ENCODE measurements at places on chromosomes 3 and 15.

GRCh38 chr3:118810499-118811035 lies 224.1 kb downstream of the IGSF11 start:
- DNase-seq, result no peak

- DNase-seq, result no peak
Observed at GRCh38 chr3:139602003-139602402, 62.5 kb upstream of the RBP1 start.

- no peak for DNase-seq
Observed at GRCh38 chr15:47432826-47433225, 284.5 kb upstream of the SEMA6D start.

- DNase-seq, result no peak
Observed at GRCh38 chr3:14379843-14380242, 22.6 kb upstream of the SLC6A6 start.

GRCh38 chr3:83946049-83946448 lies 1012.7 kb upstream of the CADM2 start:
- no peak for DNase-seq

DNA sequence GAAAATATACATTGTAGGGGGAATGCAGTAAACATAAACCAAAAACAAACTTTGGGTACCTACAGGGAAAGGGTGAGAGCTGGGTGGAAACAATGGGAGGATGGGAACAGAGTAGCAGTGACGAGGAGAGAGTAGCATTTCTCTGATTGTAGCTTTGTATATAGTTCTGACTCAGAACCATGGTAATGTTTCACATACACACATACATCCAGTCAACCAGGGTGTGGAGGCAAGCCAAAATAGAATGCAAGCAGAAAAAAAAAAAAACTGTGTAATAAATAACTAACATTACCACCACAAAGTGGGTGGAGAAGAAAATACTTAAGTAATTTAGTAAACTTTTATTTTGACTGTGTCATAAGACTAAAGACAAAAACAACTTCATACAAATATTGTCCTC lies 27.2 kb downstream of the BCL2A1 start:
- no peak for DNase-seq

DNA sequence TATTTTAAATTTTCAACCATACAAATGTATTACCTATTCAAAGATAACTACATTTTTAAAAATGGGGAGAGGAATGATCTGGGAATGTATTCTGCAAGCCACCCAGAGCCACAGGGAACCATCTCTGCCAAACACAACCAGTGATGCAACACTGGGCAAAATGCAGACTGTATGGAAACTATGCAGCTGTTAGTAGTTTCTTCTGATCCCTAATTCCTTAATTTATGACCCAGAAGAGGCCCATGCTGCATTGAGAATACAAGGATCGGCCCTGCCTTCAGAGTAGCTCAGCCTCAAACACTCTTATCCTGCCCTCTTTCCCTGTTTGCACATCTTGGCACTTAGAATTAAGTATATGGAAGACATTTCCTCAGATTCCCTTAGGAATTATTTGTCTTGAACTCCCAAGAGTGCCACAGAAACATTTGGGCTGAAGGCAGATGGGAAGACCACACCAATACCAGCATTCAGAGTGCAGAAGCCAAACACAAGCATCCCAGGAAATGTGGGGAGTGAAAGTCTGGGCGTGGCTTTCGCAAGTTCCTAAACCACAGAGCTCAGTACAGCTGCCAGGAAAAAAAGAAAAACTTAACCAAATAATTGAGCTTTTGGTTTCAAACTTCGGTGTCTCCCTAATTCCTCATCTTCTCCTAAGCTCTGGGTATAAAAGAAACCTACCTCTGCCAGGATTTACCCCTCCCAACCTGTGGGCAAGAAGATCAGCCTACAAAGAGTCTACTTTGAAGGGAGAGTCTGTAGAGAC lies 5.3 kb downstream of the SNUPN start:
- no peak for DNase-seq

- peak; percentile 14 for DNase-seq
Observed at GRCh38 chr15:67685008-67685599, 140.2 kb upstream of the SKOR1 start.

DNA sequence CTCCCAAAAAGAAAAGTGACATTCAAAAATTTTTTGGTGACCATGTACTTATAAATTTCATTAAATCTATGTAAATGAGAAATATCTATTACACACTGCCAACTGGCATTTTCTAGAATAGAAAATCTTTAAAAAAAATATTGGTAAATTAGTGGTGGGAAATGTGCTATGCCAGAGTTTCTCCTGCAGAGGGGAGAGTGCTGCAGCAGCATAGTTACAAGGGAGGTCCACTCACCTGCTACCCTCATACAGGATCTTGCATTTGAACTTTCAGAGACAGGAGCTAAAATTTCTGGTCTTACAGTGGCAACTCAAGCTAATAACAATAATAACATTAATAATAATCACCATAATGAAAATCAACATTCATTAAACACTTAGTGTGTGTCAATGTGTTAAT lies 459.6 kb downstream of the NSUN3 start:
- DNase-seq, result no peak

DNA sequence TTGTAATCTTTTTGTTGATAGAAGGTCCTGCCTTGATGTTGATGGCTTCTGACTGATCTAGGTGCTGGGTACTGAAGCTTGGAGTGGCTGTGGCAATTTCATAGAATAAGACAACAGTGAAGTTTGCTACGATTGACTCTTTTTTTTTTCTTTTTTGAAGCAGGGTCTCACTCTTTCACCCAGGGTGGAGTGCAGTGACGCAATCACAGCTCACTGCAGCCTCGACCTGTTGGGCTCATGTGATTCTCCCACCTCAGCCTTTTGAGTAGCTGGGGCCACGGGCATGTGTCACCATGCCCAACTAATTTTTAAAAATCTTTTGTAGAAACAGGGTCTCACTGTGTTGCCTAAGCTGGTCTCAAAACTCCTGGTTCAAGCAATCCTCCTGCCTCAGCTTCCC lies 14.2 kb downstream of the ARID3B start:
- DNase-seq, result no peak

GRCh38 chr3:166446291-166446690 lies 609.1 kb upstream of the BCHE start:
- no peak for DNase-seq

- no peak for DNase-seq
Observed at GRCh38 chr3:126416943-126417342, 22.2 kb downstream of the CFAP100 start.

GRCh38 chr3:167163580-167163979 lies 216.5 kb downstream of the ZBBX start:
- DNase-seq, result no peak

DNA sequence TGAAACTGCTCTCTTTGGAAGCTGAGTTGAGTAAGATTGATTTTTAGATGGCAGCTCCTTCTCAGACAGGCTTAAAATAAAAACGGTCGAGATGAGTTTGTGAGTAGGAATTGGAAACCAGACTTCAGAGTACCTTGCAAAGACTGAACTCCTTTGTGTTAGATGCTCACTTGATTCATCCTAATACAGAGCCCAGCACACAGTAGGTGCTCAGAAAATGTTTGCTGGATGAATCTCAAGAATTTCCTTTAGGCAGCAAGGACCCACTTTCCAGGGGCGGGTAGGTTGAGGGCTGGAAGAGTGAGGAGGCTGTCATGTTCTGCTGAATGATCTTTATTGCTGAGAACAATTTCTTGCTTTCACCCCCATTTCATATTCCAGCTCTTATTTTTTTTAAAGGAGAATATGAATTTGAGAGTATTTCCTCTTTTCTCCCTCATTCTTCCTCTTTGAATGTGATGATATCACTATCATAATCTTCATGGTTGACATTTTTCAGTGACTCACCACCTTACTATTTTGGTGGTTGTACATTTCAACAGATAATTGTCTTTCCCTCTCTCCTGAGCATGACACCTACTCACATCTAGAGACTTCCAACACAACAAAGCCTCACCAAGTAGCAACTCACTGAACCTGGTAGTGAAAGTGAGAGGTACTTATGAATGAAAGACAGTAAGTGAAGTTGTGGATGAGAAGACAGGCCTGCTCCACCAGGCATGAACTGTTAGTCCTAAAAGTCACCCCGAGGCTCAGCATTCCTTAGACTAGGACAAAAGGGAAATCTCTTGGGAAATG lies 113.3 kb downstream of the PDCD6IP start:
- DNase-seq, result no peak

- DNase-seq, result no peak
Observed at GRCh38 chr3:136353461-136353860, 103.3 kb downstream of the PCCB start.

DNA sequence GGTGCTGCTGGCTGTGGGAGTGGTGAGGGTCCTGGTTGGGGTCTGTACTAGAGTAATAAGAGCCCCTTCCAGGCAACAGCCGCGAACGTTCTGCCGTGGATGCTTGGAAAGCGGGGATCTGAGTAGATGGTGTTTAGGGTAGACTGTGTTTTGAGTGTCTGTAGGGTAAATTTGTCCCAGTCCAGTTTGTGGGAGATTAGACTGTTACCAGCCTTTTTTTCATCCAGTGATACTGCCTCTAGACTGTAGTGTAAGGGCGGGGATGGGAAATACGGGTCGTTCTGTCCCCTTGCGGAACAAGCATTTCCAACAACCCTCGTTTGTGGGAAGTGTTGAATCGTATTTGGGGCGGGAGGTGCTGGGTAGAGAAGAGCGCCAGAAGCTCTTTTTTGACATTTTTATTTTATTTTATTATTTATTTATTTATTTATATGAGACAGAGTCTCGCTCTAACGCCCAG lies 424 bp downstream of the HAUS2 start:
- peak; percentile 14 for DNase-seq

- DNase-seq, result no peak
Observed at GRCh38 chr3:101284757-101285156, 35.6 kb downstream of the IMPG2 start.

DNA sequence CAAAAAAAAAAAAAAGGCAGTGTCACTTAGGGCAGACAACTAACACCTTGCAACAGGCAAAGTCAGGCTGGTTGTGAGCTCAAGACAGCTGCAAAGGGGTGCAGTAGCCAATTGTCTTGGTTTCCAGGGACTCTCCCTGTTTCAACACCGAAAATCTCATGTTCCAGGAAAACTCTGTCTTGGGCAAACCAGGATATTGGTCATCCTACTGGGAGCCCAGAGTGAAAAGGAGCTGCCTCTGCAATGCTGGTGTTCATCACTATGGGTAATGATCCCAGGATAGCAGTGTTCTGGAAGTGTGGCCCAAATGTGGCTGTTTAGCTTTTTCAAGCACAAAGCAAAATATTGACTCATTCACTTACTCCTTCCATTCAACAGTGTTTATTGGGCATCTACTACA lies 82.6 kb downstream of the ARHGAP31 start:
- DNase-seq, result no peak

DNA sequence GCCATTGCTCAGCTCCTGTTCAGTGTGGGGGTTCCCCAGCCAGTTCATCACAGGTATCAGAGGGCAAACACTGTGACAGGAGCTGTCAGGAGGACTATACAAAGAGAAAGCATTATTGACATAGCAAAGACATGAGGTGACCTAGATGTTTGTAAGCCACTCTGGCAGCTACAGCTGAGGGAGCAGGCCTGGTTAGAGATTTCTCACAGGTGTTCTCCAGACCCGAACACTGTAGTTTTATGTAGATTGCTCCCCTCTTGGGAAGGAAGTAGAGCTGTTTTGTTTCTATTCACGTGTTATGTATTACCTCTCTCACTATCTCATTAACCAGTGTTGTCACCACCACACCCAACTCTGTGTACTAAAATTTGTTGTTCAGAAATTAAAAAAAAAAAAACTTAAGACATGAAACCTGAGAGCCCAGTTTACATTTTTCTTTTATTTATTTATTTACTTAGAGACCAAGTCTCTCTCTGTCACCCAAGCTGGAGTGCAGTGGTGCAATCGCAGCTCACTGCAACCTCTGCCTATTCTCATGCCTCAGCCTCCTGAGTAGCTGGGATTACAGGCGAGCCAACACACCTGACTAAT lies 123.7 kb downstream of the RBPMS2 start:
- no peak for DNase-seq

DNA sequence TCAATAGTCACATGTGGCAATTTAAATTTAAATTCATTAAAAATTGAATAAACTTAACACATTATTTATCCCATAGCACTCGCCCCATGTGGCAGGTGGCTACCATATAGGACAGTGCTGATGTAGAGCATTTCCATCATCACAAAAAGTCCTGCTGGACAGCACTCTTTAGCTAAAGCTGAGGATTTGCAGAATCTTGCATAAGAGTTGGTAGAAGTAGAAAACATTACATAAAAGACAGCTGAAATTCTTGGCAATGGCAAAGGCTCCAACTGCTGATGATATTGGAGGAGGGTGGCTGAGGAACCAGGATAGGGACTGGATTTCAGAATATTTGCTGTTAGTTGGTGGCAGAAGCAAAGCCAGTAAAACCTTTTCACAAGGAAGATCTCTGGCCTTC lies 230.7 kb upstream of the SATB1 start:
- no peak for DNase-seq
